ENCODE measurements at places on chromosomes 1 and 21.

DNA sequence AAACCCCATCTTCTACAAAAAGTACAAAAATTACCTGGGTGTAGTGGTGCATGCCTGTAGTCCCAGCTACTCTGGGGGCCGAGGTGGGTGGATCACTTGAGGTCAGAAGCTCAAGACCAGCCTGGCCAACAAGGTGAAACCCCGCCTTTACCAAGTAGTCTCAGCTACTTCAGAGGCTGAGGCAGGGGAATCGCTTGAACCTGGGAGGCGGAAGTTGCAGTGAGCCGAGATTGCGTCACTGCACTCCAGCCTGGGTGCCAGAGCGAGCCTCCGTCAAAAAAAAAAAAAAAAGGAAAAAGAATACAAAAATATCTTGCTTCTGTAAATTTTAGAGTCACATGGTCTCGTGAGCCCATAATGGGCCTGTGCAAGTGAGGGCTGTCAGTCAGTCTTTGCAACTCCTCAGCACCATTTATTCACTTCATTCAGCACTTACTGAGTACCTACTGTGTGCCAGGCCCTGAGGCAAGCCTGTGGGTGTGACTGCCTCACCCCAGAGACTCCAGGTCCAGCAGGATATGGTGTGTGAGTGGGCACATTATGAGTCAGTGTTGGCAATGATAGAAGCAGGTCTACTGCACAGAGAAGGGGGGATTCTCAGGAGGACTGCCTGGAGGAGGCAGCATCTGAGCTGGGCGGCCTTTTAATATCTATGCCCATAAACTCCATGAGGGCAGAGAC is 46.8 kb upstream of the TARDBP start:
- DNase-seq, result no peak

GRCh38 chr1:229885568-229886495 is 181.2 kb upstream of the GALNT2 start:
- DNase-seq, result no peak

DNA sequence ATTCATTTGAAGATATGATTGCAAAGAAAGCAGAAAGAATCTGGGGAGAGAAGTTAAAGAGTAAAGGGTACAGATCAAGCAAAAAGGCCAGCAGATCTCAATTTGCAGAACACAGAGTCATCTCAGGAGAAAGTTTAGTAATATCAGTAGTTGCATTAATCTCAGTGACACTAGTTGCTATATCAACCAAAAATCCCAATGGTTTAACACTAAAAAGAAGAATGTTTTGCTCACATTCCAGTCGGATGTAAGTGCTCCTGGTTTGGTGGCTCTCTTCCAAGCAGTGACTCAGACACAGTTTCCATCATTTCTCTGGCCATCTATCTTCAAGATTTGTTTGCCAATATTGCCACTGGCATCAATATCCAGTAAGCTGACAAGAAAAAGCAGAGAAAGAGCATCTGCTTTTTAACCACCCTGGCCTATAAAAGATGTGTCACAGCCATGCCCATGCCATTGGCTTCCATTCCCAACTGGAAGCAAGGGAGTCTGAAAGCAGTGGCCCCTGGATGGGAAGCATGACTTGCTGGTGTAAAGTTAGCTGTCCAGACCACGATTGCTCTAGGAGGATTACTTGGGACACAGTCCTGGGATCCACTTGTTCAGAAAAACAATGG is 45.5 kb upstream of the AIM2 start:
- no peak for DNase-seq

- no peak for DNase-seq
These were observed 39.0 kb downstream of the TBX19 start for GRCh38 chr1:168319691-168320090.

GRCh38 chr1:159548126-159548525 is 12.3 kb upstream of the OR10J5 start:
- DNase-seq, result no peak

GRCh38 chr1:186149591-186149990 is 225.5 kb downstream of the TPR start:
- no peak for DNase-seq

GRCh38 chr1:226482975-226483700 is 65.4 kb upstream of the STUM start:
- no peak for DNase-seq

GRCh38 chr1:233627823-233628222 is 13.9 kb downstream of the KCNK1 start:
- no peak for DNase-seq

GRCh38 chr1:100028765-100029164 is 59.0 kb downstream of the SLC35A3 start:
- DNase-seq, result no peak

DNA sequence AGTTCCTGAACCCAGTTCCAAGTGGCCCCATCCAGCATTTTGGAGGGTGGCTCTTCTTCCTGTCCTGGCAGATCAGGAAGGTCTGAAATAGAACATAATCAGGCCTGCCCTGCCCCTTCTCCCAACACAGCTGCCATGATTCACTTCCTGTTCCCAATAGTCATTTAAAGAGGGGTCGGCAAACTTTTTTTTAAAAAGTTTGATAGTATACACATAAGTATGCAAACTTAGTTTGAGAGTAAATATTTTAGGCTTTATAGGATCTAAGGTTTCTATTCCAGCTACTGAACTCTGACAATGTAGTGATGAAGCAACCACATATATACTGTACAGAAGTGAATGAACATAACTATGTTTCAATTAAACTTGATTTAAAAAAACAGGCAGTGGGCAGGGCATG is 66.4 kb downstream of the LUZP1 start:
- DNase-seq, result no peak

DNA sequence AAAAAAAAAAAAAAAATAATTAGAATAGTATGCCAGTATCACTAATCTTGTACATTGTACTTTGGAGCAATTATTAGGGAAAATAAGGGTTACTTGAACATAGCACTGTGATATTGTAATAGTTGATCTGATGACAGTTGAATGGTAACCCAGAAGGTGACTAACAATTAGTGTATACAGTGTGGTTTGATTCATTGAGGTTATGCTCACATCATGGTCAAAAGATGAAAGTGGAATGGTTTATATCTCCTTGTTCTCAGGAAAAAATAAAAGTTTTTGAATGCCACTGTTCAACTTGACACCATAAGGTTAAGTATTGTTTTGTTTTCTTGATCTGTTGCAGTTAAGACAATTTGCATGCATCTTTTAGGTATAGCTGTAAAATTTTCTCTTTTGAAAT is 87.0 kb downstream of the GPR52 start:
- no peak for DNase-seq

- DNase-seq, result no peak
These were observed 44.1 kb upstream of the TINAGL1 start for GRCh38 chr1:31532173-31532572.

DNA sequence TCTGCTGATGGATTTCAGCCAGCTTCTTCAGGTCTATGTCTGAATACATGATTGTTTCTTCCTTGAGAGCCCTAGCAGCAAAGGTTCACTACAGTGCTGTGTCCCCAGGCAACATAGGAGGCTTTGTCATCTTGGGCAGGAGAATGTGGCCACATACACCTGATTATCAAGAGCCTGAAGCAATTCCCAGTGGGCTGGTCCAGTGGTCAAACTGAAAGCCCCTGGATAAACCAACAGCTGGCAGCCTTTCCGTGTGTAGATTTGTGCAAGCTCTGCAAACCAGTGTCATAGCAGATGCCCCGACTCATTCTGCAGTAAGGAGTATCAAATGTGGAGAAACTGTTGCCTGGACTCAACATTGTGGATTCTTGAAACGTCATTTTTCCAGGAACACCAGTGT is 2.3 kb upstream of the GIPC2 start:
- no peak for DNase-seq

- DNase-seq, result no peak
These were observed 131.7 kb upstream of the USH2A start for GRCh38 chr1:216554934-216555333.
